ENCODE measurements at places on chromosomes 5 and 9.

GRCh38 chr9:81879501-81879916, 48.7 kb upstream of the SPATA31D4 start:
- H3K36me3 ChIP-seq = no peaks in the 10 kb centered on the region
- no peaks in the 10 kb centered on the region for H3K27me3 ChIP-seq
- DNase-seq = no peak
- H3K4me1 ChIP-seq = no peaks in the 10 kb centered on the region
- H3K27ac ChIP-seq = no peak overlapping the region
- no peak overlapping the region for H3K4me3 ChIP-seq

DNA sequence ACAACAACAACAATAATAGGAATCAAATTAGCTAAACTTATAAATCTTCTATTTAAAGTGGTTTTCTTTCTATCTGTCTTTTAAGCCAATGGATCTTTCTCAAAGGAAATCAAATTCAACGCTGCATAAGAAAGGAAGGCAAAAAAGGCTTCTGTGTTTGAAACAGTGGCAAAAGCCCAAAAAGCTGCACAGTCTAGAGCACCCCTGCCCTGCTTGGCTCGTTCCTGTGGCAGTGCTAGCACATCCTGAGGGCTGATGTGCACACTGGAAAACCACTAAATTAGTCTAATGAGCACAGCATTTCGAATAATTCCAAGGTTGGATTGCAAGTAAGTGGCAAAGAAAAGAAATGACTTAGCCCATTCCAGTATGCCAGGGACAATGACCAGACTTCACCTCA, 80.7 kb downstream of the AP3B1 start:
- no peak overlapping the region for H3K4me3 ChIP-seq
- no peak for DNase-seq
- H3K36me3 ChIP-seq = peaks cover 19% of the 10 kb centered on the region
- no peaks in the 10 kb centered on the region for H3K27me3 ChIP-seq
- H3K4me1 ChIP-seq = peaks cover 5% of the 10 kb centered on the region

DNA sequence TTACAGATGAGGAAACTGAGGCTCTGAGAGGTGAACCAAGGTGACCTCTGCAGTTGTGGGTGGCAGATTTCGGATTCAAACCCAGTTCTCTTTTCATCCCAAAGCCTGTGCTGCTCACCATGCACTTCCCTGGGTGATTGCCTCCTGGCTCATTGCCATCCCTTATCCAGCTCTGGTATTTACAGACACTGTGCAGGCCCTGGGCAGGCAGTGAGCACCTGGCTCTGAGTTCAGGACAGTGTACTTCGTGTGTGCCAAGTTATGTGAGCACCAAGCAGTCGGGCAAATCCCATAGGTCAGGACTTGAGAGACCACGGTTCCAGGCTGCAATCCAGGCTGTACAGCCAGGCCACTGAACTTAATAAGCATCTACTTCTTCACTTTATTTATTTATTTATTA, 1.4 kb downstream of the LRSAM1 start:
- H3K27ac ChIP-seq = peak overlapping the region; percentile 97
- peaks cover 42% of the 10 kb centered on the region for H3K36me3 ChIP-seq
- no peaks in the 10 kb centered on the region for H3K27me3 ChIP-seq

DNA sequence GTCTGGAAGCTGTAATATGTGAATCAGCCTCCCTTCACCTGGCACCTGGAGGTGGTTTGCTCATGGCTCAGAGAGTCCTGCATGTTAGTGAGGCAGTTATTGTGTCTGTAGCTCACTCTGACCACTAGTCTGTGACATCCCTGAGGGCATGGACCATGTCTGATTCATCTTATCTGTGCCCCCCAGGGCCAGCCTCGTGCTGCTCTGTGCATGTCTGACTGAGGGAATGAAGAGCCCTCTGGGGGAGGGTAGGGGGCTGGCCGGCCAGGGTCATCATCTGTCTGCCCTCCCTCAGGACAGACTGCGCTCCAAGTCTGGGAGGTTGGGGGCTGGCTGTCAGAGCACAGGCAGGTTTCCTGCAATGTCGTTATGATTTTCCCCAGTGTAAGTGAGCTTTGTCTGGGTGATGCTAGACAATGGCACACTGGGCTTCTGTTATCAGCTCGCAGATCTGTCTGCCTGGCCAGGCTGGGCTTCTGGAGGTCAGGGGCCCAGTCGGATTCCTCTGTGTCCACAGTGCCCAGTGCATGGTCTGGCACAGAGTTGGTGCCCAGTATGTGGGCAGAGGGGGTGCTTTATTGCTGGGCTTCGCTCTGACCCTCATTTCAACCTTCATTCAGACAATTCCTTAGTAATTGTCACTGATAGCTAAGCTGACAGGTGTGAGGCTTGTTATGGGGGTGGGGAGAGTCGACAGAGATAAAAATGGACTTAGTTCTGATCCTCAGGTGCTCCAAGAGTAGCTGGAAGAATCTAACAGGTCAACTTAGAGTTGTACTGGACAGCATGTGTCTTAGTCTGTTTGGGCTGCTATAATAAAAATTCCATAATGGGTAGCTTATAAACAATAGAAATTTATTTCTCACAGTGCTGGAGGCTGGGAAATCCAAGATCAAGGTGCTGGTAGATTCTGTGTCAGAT, 85.7 kb upstream of the SHB start:
- DNase-seq = no peak
- peaks cover 20% of the 10 kb centered on the region for H3K27me3 ChIP-seq
- no peaks in the 10 kb centered on the region for H3K4me1 ChIP-seq

DNA sequence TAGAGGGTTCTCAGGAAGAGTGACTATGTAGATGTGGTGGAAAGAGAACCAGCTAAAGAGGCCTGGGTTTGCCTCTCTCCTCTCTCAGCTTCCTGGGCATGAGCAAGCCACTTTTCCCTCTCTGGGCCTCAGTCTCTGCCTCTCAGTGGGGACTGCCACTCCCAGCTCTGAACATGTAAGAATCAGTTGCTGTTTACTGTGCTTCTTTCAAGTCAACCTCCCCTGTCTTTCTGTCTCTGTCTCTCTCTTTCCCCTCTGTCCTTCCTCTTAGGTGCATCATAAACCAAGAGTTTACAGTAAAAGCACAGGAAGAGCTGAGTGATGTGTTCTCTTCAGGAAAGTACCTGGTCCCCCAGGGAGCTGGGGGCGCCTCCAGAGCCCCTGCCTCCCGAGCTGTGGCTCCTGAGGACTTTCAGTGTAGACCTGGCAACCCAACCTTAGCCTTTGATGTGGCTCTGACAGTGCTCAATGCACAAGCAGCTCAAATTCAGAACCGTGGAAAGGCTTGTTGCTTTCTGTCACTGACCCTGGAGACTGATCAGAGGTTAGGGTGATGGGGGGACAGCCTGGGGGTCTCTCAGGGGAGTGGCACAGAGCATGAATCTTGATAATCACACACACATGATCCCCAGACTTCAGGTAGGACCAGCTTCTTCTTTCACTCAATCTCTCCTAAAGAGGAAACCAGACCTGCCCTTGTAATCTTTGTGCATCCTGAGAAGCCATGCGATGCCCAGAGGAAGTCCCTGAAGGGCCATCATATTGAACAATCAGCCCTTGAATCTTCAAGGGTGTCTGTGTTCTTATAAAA, 59.4 kb upstream of the TNFSF8 start:
- H3K36me3 ChIP-seq = no peaks in the 10 kb centered on the region
- H3K27ac ChIP-seq = peak overlapping the region; percentile 64
- no peak for DNase-seq
- H3K4me1 ChIP-seq = peaks cover 11% of the 10 kb centered on the region
- H3K27me3 ChIP-seq = no peaks in the 10 kb centered on the region

DNA sequence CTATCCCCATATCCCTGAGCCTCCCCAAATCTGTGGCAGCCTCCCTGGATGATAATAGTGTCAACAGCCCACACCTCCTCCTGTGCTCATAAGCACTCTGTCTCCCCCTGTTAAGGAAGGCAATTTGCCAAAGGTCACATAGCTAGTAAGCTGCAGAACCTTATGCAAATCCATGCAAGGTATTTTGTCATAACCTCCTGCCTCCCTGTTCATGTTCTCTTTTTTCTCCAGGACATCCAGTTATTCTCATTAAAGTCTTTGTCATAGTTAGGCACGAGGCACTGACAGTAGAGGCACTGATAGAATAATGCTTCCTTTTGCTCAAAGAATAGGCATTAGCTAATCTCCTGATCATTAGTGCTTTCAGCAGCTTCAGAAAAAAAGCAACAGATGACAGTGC, 10.2 kb upstream of the AUH start:
- H3K27ac ChIP-seq = no peak overlapping the region
- DNase-seq = no peak
- H3K36me3 ChIP-seq = no peaks in the 10 kb centered on the region
- H3K4me1 ChIP-seq = peaks cover 6% of the 10 kb centered on the region

DNA sequence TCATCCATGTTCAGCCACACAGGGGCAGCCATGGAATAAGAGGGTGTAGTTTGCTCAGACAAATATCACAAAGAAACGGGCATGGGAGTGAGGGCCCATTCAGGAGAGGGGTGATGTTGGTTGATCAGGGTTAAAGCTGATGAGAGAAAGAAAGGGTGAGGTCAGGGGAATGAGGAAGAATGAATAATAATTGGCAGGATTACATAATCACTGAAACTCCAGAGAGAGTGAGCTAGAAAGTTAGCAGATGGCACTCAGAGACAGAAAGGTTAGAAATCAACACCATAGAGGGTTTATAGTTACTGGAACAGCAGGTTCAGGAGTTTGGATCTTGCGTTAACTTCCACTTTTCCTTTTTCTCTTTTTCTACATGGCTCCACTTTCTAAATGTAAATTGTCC, 113.9 kb downstream of the TAF11L14 start:
- H3K4me3 ChIP-seq = no peak overlapping the region
- H3K27ac ChIP-seq = no peak overlapping the region
- no peaks in the 10 kb centered on the region for H3K36me3 ChIP-seq
- H3K4me1 ChIP-seq = no peaks in the 10 kb centered on the region

All from effector memory CD8-positive, alpha-beta T cell (primary cell).